ENCODE measurements at places on chromosomes 11 and 22. TPM values are rescaled to one million over a fixed set of nuclear protein-coding genes. Genes with fewer than 3 reads are reported as not detected.

Gene KCTD14
- total RNA-seq: 4.0 TPM

- DNase-seq: no peak
These were observed 11.5 kb downstream of the ANO1 start for GRCh38 chr11:70089631-70090030.

DNA sequence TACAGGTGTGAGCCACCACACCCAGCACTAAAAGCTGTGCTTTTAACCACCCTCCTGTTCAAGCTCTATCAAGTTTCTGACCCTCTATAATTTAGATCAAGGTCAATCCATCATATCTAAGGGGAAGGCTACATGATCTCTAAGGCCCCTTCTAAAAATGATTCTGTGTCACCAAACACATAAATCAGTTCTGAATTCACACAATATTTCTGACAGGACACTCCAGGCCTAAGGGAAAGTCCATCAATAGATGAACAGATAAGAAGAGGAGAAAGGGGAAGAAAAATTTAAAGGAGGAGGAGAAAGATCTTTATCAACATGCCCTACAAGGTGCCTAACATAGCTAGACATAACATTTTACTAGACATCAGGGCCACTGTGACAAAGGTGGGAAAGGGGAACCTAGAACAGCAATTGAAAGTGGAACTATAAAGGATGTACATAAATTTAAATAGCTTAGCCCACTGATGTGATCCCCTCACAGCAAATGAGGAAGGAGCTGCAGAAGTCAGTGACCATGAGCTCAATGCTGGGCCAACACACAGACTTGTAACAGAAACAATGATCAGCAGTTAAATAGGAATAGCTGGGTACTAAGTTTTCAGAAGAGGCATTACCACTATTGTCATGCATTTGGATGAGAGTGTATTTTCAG is 4.7 kb downstream of the PRCP start:
- DNase-seq: no peak

Gene CDCA5
- total RNA-seq: 0.71 TPM

DNA sequence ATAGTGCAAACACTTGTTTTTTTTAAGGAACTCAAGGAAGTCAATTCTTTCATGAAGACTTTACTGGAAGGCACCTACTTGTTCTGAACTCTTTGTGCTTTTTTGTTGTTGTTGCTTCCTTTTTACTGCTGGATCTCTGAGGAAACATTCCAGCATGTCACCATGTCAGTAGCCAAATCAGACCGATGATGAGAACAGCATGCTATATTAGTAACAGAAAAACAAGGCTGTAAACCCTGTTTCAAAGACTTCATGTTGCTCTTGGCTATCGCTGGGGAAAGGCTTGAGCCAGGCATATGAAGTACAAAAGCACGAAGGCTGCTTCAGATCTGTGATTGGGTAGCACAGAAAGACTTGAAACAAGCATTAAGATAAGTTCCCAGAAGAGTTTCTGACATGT is 125.6 kb upstream of the SLC5A12 start:
- no peak for DNase-seq

Gene CCDC81
- total RNA-seq: 1.7 TPM

Gene ELMOD1
- 0.36 TPM for total RNA-seq

- DNase-seq: no peak
These were observed 75.2 kb upstream of the KIRREL3 start for GRCh38 chr11:127075758-127076157.

GRCh38 chr11:8731647-8732323 is 49.2 kb downstream of the RPL27A start:
- DNase-seq: no peak

DNA sequence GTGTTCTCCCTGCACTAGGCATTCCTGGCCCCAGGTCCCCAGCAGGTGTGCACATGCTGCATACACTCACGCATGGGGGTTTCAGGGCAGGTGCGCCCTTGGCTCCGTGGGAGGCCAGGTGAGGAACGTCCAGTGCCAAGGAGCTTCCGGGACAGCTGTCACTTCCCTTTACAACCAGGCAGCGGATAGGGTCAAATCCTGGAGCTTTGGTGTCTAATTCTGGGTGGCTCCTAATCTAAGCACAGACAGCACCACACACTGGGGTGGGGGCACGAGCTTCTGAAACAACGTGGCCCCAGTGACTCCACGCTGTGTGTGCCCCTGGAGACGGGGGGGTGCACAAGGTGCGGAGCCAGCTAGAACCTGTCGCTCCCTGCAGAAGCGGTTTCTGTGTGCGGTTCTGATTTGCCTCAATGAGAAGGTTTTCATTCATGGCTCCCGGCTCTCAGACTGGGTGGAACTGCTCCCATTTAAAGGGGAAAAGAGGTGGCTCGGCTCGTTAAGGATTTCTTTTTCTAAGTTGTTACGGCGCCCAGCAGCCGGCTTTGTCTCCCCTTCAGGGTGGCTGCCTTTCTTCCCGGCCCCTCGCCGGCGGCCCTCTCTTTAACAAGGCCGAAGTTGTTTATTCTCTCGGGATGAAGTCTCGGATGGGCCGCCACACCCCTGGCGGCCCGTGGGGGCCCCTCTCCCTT is 5.0 kb downstream of the CCND1 start:
- DNase-seq: no peak

DNA sequence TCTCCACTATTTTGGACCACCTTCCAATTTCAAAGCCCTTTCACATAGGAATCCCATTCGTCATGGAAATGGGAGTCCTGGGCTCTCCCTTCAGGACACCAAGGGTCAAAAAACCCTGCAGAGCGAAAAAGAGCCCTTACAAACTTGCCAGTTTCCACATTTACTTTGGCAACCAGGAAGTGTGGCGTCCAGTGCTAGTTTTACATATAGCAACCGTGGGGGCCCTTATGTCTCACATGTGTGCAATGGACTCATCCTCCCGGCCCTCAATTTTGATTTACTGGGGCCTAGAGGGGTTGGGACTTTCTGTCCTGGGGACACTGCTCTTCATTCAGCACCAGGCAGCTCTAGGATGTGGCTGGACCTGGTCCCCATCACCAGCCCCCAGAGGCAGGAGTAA is 33.7 kb downstream of the DAGLA start:
- DNase-seq: no peak

DNA sequence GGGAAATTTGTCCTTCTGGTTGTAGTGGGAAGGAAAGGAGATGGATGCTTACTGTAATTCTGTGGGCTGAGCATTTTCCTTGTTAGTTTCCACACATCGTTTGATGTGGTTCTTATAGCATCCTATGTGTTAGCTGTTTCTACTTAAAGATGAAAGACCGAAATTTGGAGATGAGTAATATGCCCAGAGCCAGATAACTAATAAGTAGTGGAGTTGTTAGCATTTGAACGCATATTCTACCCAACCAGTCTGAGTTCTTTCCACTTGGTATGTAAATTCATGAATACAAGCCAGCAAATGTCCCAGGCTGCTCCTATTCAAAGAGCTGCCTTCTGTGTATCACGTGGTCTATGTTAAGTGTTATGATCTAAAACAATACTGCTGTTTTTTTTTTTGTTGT is 14.6 kb downstream of the SPECC1L start:
- DNase-seq: no peak

GRCh38 chr11:66188580-66188979 is 79.9 kb upstream of the RAB1B start:
- DNase-seq: no peak

DNA sequence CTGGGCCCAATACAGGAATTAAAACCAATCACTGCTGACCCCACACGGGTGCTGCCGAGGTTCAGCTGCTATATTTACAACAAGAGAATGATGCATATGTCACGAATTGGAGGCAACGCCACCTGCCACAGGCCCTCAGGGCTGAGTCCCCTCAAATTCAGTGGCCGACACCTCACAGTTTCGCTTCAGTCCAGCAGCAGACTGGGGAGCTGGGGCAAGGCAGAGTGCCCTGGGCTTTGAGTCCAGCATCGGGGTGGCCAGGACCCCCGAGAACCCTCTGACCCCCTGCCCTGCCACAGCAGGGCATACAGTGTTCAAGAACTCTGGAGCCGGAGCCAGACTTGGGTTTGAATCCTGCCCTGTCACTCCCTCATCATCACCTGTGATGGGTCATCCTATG is 247.2 kb downstream of the CTTN start:
- DNase-seq: no peak

DNA sequence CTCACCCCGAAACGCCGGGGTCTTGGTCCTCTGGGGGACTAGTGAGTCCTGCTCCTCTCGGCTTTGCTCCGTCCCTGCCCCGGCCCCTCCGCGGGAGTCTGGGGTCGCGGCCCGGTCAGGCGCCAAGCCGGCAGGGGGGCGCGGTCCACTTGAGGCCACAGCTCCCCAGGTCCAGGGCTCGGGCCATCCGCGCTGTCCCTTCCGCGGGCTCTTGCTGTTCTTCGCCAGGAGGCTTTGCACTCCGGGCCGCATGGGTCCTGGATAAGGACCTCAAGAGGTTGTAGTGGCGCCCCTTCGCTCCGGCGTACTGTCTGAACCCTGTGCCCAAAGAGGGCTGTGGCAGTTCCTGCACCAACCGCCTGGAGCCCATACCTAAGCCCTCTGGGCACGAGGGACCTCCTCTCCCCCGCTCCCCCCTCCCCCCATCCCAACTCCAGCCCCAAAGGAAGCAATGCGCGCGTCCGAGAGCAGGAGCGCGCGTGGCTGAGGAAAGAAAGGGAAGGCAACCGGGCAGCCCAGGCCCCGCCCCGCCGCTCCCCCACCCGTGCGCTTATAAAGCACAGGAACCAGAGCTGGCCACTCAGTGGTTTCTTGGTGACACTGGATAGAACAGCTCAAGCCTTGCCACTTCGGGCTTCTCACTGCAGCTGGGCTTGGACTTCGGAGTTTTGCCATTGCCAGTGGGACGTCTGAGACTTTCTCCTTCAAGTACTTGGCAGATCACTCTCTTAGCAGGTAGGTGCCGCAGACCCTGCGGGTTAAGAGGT is at the start of gene ADM:
Gene ADM, plus strand, starts transcription at position 579 of the 767 bp plus-strand sequence. CDS start 628 bp downstream, outside the sequence.
- DNase-seq: peak; percentile 92

DNA sequence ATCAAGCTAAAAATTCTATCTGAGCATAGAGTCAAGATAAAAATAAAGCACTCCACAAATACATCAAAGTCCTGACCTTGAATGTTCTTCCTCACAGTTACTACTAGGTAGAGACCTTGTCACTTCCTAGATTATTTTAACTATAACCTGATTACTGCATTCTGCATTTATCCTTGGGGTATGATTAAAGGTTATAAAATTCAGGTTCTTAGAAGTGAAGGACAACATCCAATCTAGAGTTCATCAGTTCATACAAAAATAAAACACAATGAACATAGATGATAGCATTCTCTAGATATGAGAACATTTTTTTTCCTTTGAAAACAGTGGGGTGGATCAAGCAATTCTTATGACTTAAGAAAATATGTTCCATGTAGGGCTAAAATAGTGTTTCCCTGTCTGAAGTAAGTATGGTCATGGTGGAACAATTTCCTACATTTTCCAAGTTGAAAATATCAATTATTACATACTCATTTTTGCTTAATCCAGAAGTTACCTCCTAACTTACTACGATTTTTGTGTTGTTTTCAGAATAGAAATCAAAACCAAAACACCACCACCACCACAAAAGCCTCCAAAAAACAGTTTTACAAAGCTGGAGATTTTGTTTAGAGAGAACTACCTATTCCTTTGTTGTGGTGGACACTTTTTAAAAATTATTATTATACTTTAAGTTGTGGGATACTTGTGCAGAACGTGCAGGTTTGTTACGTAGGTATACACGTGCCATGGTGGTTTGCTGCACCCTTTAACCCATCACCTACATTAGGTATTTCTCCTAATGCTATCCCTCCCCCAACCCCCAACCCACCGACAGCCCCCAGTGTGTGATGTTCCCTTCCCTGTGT is 112.0 kb upstream of the DDI1 start:
- DNase-seq: no peak

Gene USH1C
- total RNA-seq: not detected

GRCh38 chr22:25482868-25483639 is 81.4 kb upstream of the GRK3 start:
- DNase-seq: no peak

DNA sequence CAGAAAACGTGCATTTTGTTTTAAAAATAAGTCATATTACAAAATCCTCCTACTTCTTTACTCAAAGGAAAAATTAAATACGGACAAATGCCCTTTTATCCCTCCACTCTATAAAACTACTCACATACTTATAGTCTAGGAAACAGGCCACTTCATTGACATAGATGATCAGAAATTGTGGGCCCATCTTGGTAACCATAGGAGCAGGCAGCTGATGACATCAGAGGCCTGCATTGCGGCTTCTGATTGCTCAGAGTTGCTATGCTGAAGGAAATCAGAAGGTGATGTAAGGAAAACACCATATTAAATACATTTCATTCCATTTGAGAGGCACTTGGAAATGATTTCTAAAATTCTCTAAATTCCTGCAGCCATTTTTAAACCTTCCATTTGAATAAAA is 27.0 kb downstream of the FAM76B start:
- DNase-seq: no peak

Data from sciatic nerve (tissue), 2 donors.